ENCODE measurements at places on chromosomes 12 and 14.

- DNase-seq: peak; percentile 80
These were observed 9.2 kb upstream of the PAPLN start for GRCh38 chr14:73227812-73228781.

DNA sequence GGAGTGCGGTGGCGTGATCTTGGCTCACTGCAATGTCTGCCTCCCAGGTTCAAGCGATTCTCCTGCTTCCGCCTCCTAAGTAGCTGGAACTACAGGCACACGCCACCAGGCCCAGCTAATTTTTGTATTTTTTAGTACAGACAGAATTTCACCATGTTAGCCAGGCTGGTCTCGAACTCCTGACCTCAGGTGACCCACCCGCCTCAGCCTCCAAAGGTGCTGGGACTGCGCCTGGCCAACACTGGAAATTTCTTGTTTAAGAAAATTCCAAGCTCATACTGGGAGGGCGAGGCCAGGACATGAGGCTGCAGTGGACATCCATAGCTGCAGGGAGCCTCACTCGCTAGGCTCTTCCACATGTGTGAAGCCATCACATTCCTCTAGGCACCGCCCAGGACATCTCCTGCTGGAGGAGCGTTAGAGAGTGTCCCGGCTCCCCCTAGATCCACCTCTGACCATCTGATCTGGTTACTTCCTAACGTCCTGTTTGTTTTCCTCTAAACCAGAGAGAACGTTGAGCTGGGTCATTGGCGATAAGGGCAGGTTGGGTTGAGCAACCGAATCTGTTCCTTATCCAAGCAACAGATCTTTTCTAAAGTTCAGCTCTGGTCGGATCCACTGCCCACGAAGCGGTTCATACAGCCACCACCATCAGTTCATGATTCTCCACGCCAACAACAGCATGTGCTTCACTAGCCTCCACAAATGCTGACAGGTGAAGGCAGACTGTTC lies 108.2 kb upstream of the MED13L start:
- no peak for DNase-seq

DNA sequence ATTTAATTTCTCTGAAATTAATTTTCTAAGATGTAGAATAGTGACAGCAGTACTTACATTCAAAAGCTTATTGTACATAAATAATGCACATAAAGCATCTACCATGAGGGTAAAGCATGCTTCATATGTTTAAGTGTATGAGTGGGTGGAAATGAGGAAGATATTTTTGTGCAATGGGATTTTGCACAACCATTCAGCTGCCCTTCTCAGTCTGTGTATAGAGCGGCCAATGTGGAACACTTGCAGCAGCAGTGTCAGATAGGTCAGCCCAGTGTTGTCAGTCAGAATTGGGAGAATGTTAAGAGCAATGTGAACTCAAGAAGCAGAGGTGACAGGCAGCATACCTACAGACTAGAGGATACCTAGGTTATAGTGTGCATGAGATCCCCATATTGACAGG lies 72.5 kb upstream of the ATP2B1 start:
- DNase-seq: no peak

- DNase-seq: peak; percentile 58
These were observed 14.3 kb upstream of the PTGER2 start for GRCh38 chr14:52299692-52300278.

DNA sequence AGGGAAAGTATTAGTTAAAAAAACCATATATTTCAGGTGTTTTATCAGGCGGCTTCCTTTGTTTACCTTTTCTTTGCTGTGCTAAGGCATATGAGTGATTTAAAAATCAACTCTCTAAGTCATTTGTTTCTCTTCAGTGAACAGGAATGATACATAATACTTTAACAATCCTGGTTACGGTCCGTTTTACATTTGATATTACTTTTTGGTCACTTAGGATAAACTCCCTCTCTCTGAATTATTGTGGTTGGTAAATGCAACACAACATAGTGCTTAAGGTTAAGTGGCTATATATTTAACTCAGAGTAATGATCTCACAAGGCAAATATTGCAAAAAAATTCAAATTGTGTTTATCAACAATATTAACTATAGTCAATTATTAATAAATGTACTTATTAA lies 32.7 kb upstream of the AKAP6 start:
- DNase-seq: no peak

DNA sequence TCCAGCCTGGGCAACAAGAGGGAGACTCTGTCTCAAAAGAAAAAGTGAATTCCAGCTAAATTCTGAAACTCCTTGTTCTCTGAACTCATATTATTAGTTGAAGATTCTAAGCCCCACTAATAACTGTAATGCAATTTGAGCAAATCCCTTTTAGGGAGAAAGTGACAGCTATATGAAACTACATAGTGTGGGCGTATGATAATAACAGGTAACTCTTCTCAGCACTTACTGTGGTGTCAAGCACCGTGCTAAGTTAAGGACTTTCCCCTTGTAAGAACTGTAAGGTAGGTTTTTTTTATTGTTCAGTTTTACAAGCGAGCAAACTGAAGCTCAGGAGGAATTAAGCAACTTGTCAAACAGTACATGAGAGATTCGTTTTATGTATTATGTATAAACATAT lies 5.4 kb downstream of the ANKRD13A start:
- DNase-seq: no peak

DNA sequence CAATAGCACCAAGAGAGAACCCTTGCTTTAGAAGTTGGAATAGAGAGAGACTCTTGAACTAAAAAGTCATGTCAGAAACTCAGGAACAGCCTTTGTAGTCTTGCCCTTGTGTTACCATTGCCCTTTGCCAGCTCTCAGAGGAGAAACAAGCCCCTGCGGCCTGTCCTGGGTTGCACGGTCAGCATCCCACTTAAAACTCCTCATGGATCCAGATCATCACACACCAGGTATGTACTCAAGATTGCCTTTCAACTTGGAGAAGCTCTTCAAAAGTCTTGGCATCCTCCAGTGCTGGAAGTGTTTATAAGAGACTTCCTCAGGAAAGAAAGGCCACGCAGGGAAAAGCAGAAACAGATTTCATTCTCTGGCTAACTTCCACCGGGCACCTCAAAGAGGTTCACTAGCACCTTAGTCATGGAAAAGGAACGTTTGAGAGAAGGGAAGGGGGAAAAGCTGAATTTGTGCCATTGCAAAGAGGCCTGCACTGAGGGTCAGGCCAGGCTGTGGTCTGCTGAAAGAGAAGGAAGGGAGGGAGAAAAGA lies 594.2 kb downstream of the MED13L start:
- DNase-seq: no peak

DNA sequence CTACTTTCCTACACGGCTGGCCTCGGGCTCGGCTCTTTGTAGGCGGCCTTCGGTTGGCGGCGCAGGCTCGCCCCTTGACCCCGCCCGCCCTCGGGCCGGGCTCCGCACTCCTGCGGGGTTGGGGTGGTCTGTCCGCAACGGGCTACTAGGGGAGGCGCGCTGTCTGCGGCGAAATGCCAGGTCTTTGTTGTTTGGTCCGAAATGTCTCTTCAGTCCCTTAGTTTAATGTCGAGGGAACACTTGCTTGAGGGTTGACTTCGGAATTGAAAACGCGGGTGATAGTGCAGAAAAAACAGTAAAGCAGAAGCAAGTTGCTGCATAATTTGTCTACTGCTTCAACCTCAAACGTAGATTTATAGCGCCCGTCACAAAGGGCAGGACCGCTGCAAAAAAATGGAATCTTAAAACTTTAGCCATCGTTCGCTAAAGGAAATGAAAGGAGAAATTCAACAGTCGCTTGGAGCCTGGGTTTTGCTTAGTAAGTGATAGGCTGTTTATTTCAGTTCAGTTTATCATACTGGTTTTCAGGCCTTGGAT lies 390 bp downstream of the JKAMP start:
- no peak for DNase-seq

- DNase-seq: no peak
These were observed 56.4 kb upstream of the USP44 start for GRCh38 chr12:95607642-95608041.
